ENCODE measurements at places on chromosomes 5 and 9. TPM values are rescaled to one million over a fixed set of nuclear protein-coding genes. Genes with fewer than 3 reads are reported as not detected.

DNA sequence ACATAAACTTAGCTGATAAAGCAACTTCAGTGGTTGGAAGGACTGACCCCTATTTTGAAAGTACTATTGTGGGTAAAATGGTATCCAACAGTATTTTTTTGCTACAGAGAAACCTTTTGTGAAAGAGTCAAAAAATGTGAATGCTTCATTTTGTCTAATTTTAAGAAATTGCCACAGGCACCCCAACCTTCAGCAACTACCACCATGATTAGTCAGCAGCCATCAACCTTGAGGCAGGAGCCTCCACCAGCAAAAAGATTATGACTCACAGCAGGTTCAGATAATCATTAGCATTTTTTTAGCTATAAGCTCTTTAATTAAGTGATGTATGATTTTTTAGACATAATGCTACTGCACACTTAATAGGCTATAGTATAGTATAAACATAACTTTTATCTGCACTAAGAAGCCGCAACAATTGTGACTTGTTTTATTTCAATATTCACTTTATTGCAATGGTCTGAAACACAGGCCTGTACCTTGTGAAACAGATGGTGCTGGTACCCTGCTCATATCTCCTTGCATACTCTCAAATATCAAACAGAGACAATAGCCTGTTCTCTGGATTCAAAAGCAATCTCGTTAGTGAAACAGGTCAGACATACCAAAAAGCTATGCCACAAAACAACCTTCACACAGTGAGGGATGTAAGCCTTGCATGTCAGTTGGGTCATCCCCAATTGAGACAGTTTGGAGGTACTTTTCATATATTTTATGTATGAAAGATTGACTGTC lies 261.2 kb upstream of the FAM174A start:
- DNase-seq = no peak

DNA sequence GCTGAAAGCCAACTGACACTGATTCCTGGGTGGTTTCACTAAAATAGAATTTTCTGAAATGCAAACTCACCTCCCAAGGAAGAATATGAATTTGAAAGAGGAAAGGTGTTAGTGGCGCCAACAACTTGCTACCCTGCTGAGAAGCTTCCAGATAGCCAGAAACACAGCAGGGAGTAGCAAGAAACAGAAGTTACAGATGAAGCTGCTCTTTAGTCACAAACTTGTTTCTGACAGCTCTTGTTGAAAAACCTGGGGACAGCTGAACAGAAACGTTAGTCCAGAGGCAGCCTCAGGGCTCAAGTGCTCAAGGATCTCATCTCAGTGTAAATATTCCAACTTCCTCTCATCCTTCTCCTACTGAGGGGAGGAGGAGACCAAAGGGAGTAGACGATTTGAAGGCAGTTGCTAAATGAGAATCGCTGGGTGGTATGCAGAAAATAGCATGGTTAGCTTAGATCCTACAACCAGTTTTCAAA lies 184.1 kb downstream of the PDE4D start:
- DNase-seq = no peak

GRCh38 chr5:1052641-1053390 lies 44.2 kb downstream of the NKD2 start:
- DNase-seq = no peak

- no peak for DNase-seq
These were observed 839 bp downstream of the GABRG2 start for GRCh38 chr5:162068412-162068811.

Gene MEF2C
- total RNA-seq = 5.1 TPM

- DNase-seq = no peak
These were observed 93.8 kb downstream of the HSPA4 start for GRCh38 chr5:133145436-133146170.

DNA sequence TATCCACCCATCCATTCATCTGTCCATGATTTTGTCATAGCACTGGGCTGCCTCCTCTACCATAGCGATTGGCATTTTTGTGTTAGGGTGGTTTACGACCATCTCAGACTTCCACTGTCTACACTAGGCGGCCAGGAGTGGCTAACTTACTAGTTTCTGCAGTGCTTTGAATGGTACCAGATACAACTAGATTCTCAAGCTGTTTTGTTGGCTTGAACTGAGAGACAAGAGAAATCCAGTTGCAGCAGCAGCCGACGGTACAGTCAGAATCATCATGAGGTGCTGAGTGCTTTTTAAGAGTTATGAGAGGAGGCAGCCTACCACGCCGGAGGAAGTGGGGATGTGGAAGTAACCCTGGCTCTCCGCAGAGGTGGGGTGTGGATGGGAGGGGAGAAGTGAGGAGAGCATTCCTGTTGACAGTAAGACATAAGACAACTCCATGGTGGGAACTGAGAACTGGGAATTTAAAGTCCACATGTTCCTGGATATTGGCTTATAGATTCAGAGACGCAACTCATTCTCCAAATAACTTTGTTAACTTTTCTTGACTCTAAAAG lies 27.9 kb downstream of the COL5A1 start:
- no peak for DNase-seq

All from left lobe of liver (tissue), 2 donors.